Left ventricle myocardium inferior (tissue), 1 donor: ENCODE measurements at places on chromosomes 3 and 15. TPM values are rescaled to one million over a fixed set of nuclear protein-coding genes. Genes with fewer than 3 reads are reported as not detected.
A peak's percentile ranks its signal among the peaks of the same experiment; 100 is the strongest.

GRCh38 chr15:88247914-88248313 lies 8.6 kb downstream of the NTRK3 start:
- DNase-seq, result peak; percentile 35
- H3K4me3 ChIP-seq, result no peak overlapping the region
- H3K4me1 ChIP-seq, result peaks cover 26% of the 10 kb centered on the region
- H3K27ac ChIP-seq, result no peak overlapping the region

Gene GPR27
- total RNA-seq, result 7.3 TPM

DNA sequence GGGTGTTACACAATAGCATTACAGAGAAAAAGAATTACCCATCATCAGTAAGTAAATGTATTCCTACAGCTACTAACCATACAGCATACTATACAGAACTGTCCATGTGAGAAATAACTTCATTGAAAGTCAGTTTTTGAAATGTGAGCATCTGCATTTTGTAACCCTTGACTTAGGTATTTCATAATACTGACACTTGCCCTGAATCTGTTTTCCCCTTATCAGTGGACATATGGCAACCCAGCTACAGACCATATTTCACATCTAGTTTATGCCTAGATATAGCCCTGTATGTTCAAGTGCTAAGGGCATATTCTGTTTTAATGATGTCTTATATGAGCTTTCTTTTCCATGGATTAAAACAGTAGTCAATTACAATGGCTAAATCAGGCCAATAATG lies 297.6 kb downstream of the TBC1D5 start:
- H3K36me3 ChIP-seq, result no peaks in the 10 kb centered on the region
- H3K27ac ChIP-seq, result no peak overlapping the region
- H3K4me1 ChIP-seq, result no peaks in the 10 kb centered on the region
- DNase-seq, result no peak
- H3K27me3 ChIP-seq, result no peaks in the 10 kb centered on the region
- no peak overlapping the region for H3K4me3 ChIP-seq

DNA sequence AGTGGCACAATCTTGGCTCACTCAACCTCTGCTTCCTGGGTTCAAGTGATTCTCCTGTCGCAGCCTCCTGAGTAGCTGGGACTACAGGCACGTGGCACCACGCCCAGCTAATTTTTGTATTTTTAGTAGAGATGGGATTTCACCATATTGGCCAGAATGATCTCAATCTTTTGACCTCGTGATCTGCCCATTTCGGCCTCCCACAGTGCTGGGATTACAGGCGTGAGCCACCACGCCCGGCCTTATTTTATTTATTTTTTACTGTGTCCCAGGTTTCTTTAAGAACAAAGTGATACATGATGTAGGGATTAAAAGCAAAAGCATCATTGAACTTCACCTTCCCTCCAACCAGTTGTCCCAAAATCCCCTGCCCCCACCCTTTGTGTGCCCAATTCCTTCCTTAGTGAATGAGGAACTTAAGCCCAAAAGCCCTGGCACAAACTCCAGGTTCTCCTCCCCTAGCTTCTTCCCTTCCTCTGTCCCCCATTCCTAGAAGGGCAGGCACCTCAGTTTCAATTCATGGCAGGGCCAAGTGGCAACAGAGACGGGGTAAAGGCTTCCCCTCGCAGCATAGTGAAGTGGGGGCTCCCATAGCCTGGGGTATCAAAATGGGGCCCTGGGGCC lies 23.7 kb upstream of the RPN1 start:
- H3K27me3 ChIP-seq, result no peaks in the 10 kb centered on the region
- H3K4me1 ChIP-seq, result peaks cover 1% of the 10 kb centered on the region
- H3K4me3 ChIP-seq, result no peak overlapping the region
- H3K27ac ChIP-seq, result no peak overlapping the region
- DNase-seq, result no peak
- no peaks in the 10 kb centered on the region for H3K36me3 ChIP-seq

GRCh38 chr15:89443581-89443980 lies 52.8 kb downstream of the RHCG start:
- DNase-seq, result no peak
- no peaks in the 10 kb centered on the region for H3K36me3 ChIP-seq
- H3K4me1 ChIP-seq, result no peaks in the 10 kb centered on the region

Gene IFRD2
- 54.9 TPM for total RNA-seq

GRCh38 chr15:65049418-65049840 lies 4.2 kb downstream of the SLC51B start:
- DNase-seq, result peak; percentile 90
- peak overlapping the region; percentile 59 for H3K4me3 ChIP-seq
- H3K27me3 ChIP-seq, result no peaks in the 10 kb centered on the region

DNA sequence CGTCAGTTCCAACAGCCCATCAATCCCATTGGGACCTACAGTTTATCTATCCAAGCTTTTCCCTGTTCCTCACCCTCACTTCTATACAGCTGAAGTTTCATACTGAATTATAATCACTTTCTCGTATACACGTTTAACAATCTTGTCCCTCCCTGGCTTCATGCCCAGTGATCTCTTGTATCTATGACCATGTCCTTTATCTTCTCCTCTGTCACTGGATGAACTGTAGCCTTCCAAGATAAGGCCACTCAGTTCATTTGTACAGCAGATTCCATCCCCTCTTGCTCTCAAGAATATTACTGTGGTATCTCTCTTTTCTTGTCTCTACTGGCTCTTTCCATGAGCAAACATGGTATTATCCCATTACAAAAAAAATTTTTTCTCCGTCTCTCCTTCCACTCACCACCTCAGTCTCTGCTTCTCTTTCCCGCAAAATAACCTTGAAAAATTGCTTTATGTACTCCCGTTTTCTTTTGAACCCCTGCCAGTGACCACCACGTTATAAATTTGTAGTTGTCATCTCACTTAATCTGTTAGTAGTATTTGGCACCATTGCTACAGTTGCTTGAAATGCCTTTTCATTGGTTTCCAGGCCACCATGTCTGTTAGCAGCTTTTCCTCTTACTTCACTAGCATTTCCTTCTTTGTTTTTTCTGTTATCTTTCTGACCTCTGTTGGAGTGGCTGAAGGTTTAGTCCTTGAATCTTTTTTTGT lies 9.4 kb downstream of the CTNNB1 start:
- H3K27me3 ChIP-seq, result no peaks in the 10 kb centered on the region
- DNase-seq, result no peak
- peaks cover 91% of the 10 kb centered on the region for H3K4me1 ChIP-seq
- no peaks in the 10 kb centered on the region for H3K36me3 ChIP-seq
- no peak overlapping the region for H3K4me3 ChIP-seq

GRCh38 chr15:50095938-50096821 lies 22.9 kb downstream of the ATP8B4 start:
- no peak for DNase-seq
- no peaks in the 10 kb centered on the region for H3K4me1 ChIP-seq

Gene KBTBD13
- 5.2 TPM for total RNA-seq

- H3K27me3 ChIP-seq, result no peaks in the 10 kb centered on the region
- peaks cover 19% of the 10 kb centered on the region for H3K4me1 ChIP-seq
- no peak for DNase-seq
- H3K4me3 ChIP-seq, result no peak overlapping the region
- H3K27ac ChIP-seq, result no peak overlapping the region
These were observed 26.3 kb upstream of the MITF start for GRCh38 chr3:69712933-69713332.

DNA sequence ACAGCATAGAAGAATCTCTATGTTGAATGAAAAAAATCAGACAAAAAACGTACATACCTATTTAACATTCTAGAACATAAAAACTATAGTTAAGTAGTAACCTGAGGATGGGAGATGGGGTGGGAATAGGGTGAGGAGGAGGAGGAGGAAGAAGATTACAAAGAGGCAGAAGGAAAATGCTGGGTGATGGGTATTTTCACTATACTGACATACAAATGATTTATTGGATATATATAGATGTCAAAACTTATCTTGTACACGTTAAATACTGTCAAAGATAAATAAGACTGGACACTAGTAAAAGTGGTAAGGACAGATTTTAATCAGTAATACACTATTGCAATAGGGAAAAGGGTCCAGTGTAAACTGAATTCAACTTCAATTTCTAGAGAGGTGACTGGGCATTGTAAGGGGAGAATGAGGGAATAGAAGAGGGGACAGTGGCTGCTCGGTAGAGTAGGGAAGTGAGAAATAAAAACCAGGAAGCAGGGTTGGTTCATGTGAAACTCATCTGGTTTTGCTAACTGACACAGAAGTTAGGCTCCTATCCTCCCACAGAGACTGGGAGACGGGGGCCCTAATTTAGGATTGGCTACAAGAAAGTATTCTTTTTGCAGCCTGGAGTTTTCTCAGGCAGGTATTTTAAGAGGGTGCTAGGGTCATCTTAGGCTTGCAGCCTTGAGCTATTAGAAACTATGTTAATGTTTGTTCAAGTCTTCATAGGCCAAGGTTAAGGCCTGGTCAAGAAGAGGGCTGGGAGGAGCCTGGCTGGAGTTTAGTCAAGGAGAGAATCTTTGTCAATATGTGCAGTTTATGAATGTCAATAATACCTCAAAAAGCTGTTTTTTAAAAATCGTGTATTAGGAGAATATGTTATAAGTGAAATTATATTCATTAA lies 15.0 kb upstream of the C15orf61 start:
- no peaks in the 10 kb centered on the region for H3K27me3 ChIP-seq
- no peak overlapping the region for H3K4me3 ChIP-seq
- H3K36me3 ChIP-seq, result no peaks in the 10 kb centered on the region
- H3K4me1 ChIP-seq, result no peaks in the 10 kb centered on the region
- H3K27ac ChIP-seq, result no peak overlapping the region

GRCh38 chr3:71934520-71935270 lies 149.7 kb upstream of the PROK2 start:
- no peak overlapping the region for H3K4me3 ChIP-seq
- no peak overlapping the region for H3K27ac ChIP-seq
- no peaks in the 10 kb centered on the region for H3K36me3 ChIP-seq
- H3K27me3 ChIP-seq, result peaks cover 57% of the 10 kb centered on the region
- peaks cover 6% of the 10 kb centered on the region for H3K4me1 ChIP-seq
- DNase-seq, result no peak

- no peaks in the 10 kb centered on the region for H3K27me3 ChIP-seq
- DNase-seq, result peak; percentile 18
- peaks cover 40% of the 10 kb centered on the region for H3K4me1 ChIP-seq
- H3K27ac ChIP-seq, result peak overlapping the region; percentile 80
- peak overlapping the region; percentile 59 for H3K4me3 ChIP-seq
- H3K36me3 ChIP-seq, result no peaks in the 10 kb centered on the region
These were observed 278.0 kb downstream of the FOXP1 start for GRCh38 chr3:71305231-71306206.

DNA sequence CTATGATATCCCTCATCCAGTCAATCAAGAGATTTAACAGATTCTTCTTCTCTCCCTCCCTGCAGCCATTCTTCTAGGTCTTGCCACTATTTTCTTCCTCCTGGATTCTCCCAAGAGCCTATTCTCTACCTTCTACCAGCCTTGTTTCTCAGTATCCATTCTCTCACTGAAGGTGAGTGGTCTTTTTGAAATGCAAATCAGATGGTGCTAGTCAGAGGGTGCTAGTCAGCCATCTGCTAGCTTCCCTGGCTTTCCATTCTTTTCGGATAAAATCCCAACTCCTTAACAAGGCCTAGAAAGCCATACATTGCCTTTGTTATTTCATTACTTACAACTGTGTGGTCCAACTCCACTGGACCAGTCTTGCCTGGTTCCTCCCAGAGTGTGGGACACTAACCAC lies 734.3 kb upstream of the CFAP20DC start:
- H3K4me3 ChIP-seq, result no peak overlapping the region
- no peak for DNase-seq
- H3K36me3 ChIP-seq, result no peaks in the 10 kb centered on the region
- H3K4me1 ChIP-seq, result no peaks in the 10 kb centered on the region

Gene APOD
- 92.5 TPM for total RNA-seq

DNA sequence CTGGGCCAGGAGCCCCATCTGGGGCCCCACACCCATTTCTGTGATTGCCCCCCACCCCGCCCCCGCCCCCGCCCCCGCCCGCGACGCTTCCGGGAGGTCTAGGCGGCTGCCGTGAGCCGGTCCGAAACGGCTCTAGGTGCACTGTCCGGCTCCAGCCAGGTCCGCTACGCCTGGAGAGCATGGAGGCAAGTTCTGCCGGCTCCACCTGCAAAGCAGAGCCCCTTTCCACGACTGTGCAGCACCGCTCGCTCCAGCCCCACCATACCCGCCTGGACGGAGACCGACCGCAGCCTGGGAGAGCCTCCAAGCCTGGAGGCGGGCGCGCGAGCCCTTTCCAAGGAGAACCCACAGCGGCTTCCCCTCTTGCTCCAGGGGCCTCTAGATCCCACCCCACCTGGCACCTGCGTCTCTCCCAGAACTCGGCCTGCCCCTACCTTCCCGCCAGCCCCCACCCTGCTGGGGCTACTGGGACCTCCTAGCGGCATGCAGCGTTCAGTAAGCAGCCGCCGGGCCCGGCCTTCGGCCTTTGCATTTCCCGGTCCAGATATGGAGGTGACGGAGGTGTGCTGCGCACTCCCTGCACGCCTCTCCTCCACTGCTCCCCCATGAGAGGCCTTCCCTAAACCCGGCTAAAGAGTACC lies 66.2 kb downstream of the KLF13 start:
- H3K4me1 ChIP-seq, result peaks cover 50% of the 10 kb centered on the region
- peak overlapping the region; percentile 99 for H3K27ac ChIP-seq
- DNase-seq, result peak; percentile 32

GRCh38 chr15:79862191-79862590 lies 34.6 kb downstream of the MTHFS start:
- no peaks in the 10 kb centered on the region for H3K36me3 ChIP-seq
- H3K27me3 ChIP-seq, result no peaks in the 10 kb centered on the region
- no peaks in the 10 kb centered on the region for H3K4me1 ChIP-seq

- DNase-seq, result no peak
- no peaks in the 10 kb centered on the region for H3K36me3 ChIP-seq
- no peak overlapping the region for H3K4me3 ChIP-seq
- H3K27me3 ChIP-seq, result no peaks in the 10 kb centered on the region
These were observed 215.9 kb upstream of the PEX5L start for GRCh38 chr3:180252683-180253082.

GRCh38 chr3:127988770-127989557 lies 63.3 kb upstream of the SEC61A1 start:
- H3K27ac ChIP-seq, result no peak overlapping the region
- no peak for DNase-seq
- no peaks in the 10 kb centered on the region for H3K27me3 ChIP-seq
- H3K36me3 ChIP-seq, result no peaks in the 10 kb centered on the region
- no peak overlapping the region for H3K4me3 ChIP-seq

GRCh38 chr3:55367384-55367783 lies 119.7 kb downstream of the WNT5A start:
- H3K4me3 ChIP-seq, result no peak overlapping the region
- no peaks in the 10 kb centered on the region for H3K36me3 ChIP-seq
- H3K4me1 ChIP-seq, result no peaks in the 10 kb centered on the region
- no peak for DNase-seq
- peaks cover 8% of the 10 kb centered on the region for H3K27me3 ChIP-seq

Gene CTXN2
- total RNA-seq, result not detected
